Motor neuron (in vitro differentiated cells): ENCODE measurements at places on chromosomes 16 and 17. TPM values are rescaled to one million over a fixed set of nuclear protein-coding genes. Genes with fewer than 3 reads are reported as not detected.

Gene NTN1
- total RNA-seq: 14.3 and 16.4 TPM in 2 replicates

Gene CCL17
- not detected in 2 replicates for total RNA-seq

Gene NECAB2
- total RNA-seq: 23.4 and 31.4 TPM in 2 replicates

Gene CD19
- total RNA-seq: 0.19 and 0.43 TPM in 2 replicates

Gene CCL4L2
- total RNA-seq: not detected in 2 replicates

Gene KLHL10
- total RNA-seq: 0.25 and 0.32 TPM in 2 replicates

Gene PLCD3
- 2.2 and 2.4 TPM in 2 replicates for total RNA-seq

Gene HOXB6
- 22.0 and 41.9 TPM in 2 replicates for total RNA-seq

Gene ZNF469
- 0.18 and 0.31 TPM in 2 replicates for total RNA-seq
